ENCODE measurements at places on chromosomes 4 and X.

DNA sequence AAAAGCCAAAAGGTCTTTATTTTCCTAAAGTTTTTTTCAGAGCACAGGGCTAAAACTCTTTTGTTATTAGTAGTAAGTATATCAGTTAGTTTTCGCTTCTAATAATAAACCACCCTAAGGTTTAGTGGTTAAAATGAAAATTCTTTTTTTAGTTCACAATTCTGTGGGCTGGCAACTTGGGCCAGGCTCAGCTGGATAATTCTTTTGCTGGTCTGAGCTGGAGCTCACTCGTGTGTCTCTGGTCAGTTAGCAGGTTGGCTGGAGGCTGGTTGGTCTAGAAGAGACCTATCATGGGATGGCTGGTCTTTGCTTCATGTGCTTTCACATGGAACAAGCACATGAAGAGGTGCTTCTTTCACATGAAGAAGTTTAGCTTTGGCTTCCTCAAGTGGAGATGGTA lies 227.1 kb upstream of the LCORL start:
- no peak for DNase-seq

DNA sequence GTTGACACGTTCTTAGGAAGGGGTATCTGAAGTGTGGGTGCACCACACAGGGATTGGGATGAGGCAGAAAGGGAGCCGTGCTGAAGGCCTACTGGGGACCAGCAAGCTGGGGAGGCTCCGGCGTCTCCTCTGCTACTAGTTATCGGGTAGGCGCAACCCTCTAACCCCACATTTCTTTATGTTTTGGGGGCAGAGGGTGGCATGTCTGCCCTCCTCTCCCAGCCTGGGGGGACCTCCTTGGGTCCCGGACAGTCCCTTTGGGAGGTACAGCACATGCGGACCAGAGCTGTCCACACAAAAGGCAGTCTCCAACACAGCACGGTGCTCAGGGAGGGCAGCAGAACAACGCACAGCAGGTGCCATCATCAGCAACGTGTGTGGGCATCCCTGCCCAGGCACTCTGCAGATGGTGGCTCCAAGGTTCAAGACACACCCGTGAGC lies 33.2 kb downstream of the WDR1 start:
- DNase-seq = no peak

GRCh38 chrX:104018126-104018525 lies 4.6 kb upstream of the H2BW1 start:
- no peak for DNase-seq

DNA sequence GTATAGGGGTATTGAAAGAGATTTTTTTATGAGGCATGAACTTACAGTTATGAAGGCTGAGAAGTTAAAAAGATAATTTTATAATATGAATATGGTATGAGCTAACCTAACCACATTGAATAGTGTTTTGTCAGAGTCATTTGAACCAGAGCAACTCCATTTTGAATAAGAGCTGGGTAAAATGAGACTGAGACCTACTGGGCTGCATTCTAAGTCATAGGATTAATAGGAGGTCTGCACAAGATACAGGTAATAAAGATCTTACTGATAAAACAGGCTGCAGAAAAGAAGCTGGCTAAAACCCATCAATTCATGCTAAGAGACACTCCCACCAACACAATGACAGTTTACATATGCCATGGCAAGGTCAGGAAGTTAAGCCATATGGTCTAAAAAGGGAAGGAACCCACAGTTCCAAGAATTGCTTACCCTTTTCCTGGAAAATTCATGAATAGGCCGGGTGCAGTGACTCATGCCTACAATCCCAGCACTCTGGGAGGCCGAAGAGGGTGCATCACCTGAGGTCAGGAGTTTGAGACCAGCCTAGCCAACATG lies 209.2 kb downstream of the TECRL start:
- no peak for DNase-seq

GRCh38 chr4:129823105-129823504 lies 727.2 kb downstream of the C4orf33 start:
- no peak for DNase-seq

DNA sequence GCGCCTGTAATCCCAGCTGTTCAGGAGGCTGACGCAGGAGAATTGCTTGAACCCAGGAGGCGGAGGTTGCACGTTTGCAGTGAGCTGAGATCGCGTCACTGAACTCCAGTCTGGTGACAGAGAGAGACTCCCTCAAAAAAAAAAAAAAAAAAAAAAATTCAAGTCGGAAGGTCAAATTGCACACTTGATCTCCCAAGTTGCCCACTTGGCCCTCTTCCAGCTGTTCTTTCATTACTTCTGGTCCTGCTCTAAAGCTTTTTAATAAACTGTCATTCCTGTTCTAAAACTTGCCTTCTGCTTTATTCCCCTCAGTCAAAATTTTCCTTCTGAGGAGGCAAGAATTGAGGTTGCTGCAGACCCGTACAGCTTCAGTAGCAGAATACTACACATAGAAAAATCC lies 2358.0 kb downstream of the ARAP2 start:
- DNase-seq = no peak

DNA sequence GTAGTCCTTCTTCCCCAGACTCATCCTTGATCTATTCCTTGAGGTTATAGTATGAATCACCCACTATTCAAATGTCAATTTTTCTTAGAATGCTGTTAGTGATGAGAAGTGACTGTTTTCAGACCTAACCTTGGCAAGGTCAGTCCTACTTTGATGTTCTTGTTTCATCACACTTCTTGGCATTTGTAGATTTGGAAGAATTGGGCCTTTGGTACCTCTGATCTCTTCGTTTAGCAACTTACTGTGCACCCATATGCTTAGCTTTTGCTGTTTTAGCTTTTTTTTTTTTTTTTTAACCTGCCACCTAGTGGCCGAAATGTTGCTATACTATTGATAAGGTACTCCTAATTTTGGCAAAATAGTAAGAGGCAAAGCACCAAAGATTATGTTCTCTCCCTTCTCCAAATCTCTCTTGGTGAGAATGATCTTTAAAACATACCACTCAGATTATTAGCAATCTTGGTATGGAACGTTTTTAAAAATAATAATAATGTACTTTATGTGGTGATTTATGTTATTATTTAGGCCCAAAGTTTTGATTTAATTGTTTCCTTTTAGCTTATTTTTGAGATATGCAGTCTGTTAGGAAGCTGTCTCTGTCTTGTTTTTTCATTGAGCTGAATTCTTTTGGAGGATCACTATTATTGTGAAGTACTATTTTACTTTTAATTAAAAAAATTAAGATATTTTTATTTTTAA lies 16.6 kb downstream of the DCK start:
- DNase-seq = no peak

DNA sequence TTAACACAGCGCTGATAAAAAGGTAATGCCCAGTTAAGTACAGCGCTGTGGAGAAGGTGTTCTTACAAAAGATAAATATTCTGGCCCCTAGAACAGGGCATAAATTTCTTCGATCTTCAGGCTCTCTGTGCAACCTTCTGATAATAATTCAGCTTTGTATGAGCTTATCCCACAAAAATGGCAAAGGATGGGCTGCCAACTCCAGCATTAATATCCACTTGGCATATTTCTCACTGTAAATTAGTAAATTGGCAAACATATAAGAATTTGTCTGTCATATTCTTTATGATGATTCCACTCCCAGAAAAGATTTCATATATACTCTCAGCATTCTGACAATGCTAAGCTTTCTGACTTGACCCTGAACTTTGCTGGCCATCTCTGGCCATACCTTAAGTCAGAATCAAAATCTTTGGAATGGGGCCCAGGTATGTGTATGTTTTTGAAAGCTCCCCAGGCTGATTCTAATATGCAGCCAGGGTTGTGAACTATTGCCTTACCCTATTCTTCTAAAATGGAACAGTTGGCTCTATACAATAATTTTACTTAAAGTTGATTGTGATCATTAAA lies 134.8 kb downstream of the FRYL start:
- no peak for DNase-seq

- no peak for DNase-seq
Observed at GRCh38 chrX:95435198-95435597, 1249.4 kb upstream of the DIAPH2 start.

DNA sequence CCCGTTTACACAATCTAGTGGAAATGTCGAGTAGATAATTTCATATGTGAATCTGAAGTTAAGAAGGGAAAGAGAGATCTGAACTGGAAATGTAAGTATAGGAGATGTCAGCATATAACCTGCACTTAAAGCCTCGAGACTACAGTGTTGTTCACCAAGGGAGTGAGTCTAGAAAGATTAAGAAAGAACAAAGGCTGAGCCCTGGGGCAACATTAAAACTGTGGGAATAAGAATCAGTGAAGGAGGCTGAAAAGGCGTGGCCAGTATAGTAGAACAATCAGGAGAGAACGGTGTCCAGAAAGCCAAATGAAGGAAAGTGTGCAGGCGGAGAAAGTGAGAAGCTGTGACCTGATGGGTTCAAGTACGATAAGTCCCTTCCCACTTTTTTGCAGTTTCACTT lies 118.8 kb upstream of the TENM3 start:
- no peak for DNase-seq

DNA sequence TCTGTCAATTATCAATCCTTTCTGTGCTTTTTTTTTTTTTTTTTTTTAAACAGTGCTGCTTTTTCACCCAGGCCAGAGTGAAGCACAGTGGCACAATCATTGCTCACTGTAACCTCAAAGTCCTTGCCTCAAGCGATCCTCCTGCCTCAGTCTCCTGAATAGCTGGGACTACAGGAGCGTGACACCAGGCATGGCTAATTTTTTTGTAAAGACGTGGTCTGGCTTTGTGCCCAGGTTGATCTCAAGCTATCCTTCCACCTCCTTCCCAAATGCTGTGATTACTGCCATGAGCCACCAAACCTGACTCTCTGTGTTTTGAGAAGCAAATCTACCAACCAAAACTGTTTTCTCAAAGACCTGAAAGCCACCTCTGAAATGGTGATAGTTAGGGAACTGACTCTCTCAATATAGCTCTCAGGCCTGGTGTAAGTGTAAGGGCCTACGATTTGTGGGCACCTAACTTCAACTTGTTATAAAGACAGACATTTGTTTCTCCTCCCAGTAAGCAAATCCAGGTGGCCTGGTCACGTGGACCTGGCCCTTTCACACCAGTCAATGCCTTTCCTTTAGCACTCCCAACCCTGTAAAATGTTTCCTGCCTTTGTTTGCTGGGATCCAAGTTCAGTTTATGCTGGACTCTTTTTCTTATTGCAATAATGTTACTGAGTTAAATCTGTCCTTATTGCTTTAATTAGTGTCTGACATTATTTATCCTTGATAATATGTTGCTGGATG lies 2015.9 kb downstream of the PCDH7 start:
- DNase-seq = no peak

- no peak for DNase-seq
Observed at GRCh38 chrX:10471418-10471817, 149.0 kb downstream of the MID1 start.

GRCh38 chrX:458631-459061 lies 71.9 kb upstream of the PPP2R3B start:
- DNase-seq = no peak

GRCh38 chrX:70421618-70422017 lies 1.5 kb upstream of the GDPD2 start:
- no peak for DNase-seq

DNA sequence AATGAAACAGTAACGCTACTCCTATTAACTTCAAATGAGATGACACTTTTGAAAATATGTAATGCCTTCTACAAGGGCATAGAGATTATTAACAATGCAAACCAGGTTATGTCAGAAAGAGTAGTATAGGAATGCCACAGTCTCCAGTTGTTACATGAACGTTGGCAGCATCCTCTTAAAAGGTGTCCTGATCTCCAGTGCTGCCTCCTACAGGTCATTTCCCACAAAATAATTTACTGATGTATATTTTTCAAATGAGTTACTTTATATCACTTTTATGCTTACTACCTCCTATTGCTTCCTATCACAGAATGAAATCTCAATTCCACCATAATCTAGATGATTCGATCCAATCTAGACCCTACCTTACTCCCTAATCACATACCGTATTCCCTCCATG lies 195.2 kb upstream of the EPHA5 start:
- DNase-seq = no peak

DNA sequence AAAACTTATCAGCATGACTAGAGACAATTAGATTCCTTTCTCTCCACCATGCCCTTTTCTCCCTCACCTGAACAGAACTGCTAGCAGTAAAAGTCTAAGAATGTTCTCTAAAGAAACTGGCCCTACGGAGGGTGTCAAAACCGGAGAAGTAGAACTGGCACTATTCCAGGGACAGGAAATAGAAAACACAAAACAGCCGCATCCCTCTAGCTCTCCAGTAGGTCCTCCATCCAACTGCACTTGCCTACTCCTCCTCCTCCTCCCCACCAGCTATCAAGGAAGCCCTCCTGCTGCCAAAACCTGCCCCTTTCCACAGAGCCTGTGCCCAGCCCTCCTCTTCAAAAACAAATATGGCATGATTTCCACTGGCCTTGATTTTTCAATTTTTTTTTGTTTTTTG lies 28.4 kb downstream of the FUNDC1 start:
- no peak for DNase-seq

DNA sequence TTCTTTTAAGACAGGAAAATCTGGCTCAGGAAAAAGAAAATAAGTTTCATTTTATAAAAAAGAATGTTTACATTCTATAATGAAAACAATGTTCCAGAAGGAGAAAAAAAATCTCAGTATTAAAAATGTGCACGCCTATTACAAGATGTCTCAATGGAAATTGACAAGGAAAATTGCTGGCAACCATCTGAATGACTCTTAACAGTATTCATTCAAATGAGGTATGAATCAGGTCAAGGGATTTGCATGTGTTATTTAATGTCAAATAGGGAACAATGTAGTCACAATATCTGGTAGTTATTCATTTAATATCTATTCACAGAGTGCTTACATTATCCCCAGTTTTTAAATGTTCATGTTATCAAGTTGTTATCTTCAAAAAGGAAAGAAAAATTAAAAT lies 208.4 kb upstream of the TRAM1L1 start:
- DNase-seq = no peak

DNA sequence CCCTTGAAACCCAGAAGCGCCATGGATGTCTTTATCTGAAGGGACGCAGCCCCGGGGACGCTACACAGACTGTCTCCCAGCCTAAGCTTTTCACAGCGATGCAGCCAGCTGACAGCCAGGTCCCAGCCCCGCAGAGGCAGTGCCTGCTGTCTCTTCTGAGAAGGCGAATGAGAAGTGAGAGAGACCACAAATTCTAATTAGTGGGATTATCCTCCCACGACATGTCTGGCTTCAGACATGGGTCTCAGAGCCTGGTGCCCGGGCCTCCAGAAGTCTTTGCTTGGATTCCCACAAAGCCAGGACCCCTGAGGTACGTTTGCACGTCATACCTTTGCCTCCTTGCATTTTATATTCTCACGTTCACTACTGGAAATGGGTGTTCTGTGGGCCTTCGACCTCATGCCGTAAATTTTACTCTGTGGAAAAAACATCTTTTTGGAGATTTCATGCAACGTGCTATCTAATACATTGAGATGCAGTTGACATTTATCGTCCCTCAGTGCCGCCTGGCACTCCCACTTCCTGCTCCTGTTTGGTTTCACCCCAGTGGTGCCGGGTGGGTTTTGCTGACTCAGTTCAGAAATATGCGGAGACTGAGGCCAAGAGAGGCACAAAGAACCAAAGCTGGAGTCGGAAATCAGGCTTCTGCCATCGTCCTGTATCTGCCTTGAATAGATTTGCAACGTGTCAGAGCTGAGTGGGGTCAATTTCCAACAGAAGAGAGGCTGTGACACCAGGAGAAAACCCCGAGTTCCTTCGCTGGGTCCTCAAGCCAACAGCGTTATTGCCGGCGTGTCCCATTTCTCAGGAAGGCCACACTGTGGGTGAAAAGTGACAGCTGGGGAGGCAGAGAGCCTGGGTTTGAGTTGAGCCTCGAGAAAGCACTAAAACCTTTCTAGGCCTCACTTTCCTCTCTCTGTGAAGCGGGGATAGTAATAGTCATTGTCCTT lies 114.4 kb downstream of the STK32B start:
- no peak for DNase-seq

- no peak for DNase-seq
Observed at GRCh38 chr4:85446141-85446861, 28.6 kb upstream of the ARHGAP24 start.

Data from cerebellar nuclear complex (tissue), 1 donor.